Endothelial cell of umbilical vein (primary cell): ENCODE measurements at places on chromosomes 5 and 9. TPM values are rescaled to one million over a fixed set of nuclear protein-coding genes. Genes with fewer than 3 reads are reported as not detected.

DNA sequence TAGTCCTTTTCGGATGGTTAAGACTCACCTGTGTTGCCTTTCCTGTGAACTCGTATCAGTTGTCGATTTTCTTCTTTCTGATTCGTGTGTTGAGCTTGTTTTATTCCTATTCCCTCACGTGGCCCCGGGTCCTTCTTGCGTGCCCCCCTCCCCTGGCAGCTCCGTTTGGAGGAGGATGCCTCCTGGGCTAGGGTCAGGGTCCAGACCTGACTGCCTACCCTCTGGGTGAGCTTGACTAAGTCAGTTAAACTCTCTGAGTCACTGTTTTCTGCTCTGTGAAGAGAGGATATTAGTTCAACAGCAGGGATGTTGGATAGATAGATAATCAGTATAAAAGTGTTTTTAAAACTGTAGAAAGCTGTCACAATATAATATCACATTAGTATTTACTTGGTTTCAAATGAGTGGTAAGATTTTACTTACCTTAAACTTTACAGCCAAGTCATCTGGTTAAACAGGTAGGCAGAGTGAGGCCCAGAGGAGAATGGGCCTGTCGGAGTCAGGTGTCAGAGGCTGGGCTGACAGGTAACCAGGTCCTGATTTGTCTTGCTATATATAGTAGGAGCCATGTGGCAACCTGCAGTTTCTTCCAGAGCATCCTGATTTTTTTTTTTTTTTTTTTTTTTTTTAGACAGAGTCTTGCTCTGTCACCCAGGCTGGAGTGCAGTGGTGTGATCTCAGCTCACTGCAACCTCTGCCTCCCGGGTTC, 24.2 kb downstream of the PPARGC1B start:
- no peak for DNase-seq

SLC23A1 gene
- polyA plus RNA-seq = not detected in 2 replicates

- no peak for DNase-seq
Observed at GRCh38 chr5:2740876-2741555, 10.5 kb downstream of the IRX2 start.

TLX3 gene
- not detected in 2 replicates for polyA plus RNA-seq

DNA sequence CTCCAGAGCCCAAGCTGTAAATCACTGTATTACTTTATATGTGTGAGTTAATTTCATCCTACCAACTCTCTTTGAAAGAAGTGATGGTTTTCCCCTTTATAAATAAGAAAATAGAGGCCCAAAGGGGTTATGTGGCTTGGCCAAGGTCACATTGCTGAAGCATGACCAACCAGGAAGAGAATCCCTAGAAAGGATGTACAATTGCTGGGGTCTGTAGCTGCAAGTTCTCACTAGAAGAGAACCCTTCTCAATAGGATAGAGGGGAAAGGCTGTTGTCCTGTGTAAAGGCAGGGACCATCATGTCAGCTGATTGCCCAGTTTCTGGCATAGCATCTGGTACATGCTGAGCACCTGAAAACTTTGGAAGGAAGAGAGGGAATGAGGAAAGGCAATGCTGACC, 39.0 kb upstream of the FAT2 start:
- no peak for DNase-seq

DNA sequence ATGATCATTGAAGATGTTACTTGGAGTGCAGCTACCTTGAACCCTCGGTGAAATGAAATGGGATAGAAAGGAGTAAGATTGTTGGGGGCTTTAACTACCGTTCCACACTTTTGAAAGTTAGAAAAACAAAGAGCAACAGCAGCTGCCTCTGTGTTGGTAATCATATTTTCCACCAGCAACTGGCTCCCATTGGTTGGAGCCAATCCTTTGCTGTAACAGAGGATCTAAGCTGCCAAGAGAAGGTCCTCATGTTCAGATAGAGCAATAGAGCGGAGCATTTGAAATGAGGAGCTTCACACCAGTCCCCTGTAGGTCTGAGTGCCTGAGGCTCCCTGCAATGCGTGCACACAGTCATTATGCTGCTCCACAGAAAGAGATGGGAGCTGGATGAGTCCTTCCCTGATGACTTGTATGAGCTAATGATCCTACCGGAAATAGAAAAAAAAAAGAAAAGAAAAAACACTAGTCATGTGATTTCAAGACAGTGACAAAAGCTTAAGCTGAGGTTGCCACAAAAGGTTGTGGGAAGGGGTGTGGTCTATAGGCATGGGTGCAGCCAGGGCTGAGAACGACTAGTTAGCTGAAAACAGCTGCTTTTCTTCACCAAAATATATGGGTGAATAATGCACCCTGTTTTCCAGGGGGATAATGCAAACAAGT, 300.7 kb downstream of the MLLT3 start:
- no peak for DNase-seq

DNA sequence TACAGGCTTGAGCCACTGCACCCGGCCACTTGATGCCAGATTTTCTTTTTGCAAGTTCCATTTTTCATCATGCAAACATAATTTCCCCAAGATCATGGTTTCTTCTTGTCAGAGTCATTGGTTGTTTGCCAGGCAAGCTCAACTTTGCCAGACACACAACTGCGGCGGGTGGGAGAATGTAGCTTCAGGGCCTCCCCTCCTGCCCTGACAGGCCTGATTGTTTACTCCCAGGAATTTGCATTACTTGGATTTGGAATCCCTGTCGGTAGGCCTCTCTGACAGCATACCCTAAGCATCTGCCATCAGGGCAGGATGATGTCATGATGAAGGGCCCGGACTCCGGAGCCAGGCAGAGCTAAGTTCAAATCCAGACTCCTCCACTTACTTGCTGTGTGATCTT, 15.1 kb downstream of the RPS14 start:
- DNase-seq = no peak

DNA sequence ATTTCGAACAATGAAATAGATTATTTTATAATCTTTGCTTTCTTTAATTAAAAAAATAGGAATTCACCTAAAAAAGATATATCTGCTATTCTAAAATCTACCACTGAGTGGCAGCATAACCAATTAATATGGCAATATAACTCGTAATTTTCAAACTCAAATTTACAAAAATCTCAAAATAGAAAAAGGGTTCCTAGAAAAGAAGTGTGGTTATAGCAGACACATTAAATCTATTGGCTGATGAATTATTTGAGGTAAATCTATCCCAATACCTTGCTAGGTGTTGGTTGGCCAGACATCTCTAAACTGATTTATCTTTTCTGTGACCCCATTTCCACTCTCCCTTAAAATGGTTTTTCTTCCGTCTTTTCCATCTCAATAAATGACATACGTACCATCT, 30.2 kb upstream of the NRG2 start:
- DNase-seq = peak; percentile 31

GDF9 gene
- polyA plus RNA-seq = 0.07 and 0.24 TPM in 2 replicates

DNA sequence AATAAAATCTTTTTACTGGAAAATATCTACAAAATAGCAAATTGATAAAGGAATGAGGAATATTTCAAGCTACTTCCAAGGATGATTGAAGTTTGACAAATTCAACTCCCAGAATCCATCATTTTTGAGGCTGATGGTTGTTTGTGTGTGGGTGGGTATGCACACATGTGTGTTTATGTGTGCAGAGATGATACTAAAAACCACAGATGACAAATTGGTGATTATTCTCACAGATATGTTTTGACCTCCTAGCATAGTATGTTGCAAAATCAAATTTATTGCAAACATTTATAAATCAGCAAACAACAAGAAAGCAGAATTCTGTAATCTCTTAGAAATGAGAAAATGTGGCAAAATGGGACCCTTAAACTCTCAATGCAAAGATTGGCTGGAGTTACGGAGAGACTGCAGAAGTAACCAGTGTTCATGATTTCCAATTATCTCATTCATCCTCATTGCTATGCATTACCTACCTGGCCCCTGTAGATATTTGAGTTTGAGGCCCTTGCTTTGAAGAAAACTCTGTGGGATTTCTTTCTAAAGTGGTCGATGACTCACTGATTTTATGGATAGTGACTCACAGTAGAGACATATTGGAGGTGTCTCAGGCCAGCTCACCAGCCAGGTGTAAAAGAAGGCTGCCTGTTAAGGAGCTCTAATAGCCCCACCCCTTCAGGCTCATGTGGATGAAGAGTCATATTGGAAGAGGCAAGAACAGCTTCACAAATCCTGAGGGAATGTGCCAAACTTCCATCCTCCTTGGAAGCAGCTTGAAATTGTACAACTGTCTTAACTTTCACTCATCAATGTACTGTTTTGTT, 44.6 kb upstream of the TMC1 start:
- peak; percentile 72 for DNase-seq
